Activated CD4-positive, alpha-beta T cell treated with anti-CD3 and anti-CD28 coated beads, Interleukin-2, amount 50 U/mL, for 4 hours (primary cell): ENCODE measurements at places on chromosomes 6 and 20.

- DNase-seq: no peak
Observed at GRCh38 chr6:127031511-127031910, 87.0 kb upstream of the RSPO3 start.

DNA sequence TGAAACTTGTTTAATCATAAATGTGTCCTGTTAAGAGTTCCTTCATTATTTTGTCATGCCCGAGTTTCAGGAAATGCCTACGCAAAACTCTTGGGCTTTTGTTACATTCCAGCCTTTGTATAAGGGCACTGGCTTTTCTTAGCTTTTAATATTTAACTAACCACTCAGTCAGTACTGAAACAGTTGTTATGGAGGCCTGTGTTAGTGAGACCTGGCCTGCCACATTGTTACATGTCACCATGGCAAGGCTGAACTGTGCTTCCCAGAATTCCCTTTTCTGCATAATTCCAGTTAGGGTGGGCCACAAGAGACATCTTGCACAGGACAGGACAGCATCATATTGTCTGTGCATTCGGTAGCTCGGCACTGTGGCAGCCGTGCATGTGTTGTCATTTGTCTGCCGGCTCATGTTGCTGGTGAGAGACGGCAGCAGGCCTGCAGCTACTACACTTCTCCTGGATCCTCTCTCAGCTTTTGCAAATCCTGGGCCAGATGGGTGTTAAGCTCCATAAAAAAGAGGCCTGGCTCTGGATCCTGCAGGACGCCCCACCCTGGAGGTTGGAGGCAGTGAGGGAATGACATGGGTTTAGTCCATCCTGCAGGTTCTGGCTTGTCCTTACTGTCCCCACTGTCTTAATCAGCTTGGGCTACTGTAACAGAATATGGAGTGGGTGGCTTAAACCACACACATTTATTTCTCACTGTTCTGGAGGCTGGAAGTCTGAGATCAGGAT is 128.8 kb upstream of the DTNBP1 start:
- DNase-seq: no peak

DNA sequence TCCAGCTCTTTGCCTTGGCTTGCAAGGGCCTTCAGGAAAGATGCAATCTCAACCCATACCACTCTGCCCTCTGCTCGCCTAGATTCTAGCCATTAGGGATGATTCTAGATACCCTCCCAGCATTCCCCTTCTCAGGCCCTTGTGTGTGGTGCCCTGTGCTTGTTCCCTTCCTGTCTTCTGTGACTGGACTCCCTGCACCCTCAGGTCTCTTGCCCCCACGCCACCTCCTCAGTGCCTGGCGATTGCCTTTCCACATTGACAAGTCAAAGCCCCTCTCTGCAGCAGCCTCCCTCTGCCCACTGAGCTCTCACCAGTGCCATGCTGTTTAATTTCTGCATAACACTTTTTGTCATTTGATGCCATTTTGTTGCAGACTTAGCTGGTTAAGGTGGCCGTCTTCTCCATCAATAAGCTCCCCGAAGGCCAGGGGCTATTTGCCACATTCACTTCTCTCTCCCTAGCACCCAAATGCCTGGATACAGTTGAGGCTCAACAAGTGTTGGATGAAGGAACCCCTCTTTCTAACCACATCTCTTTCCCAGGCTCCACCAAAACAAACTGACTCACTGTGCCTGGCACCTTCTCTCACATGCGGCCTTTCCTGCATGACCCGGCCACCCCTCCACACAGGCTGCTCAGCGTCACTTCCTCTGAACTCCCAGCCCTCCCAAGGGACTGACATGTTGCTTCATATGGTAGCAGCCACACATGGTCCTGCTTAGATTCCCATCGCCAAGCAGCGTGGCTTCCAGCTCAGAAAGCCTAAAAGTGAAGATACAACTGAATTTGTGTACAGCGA is 4.6 kb upstream of the TXNDC5 start:
- no peak for DNase-seq

- DNase-seq: no peak
Observed at GRCh38 chr6:61614119-61614518, 671.9 kb downstream of the KHDRBS2 start.

DNA sequence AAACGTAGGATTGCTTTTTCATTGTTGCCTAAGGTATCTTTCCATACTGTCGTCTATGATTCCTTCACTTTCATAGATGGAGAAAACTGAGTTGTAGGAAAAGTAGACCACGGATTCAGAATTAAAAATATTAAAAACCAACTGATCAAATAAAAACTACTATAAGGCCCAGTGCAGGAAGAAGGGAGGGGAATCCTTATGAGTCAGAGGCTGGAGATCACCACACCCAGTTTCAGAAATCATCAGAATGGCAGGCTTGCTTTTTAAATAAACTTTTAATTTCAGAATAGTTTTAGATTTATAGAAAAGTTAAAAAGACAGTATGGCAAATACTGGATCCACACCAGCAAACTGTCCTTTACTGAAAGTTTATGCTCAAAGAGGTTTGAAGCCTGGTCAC is 32.0 kb upstream of the POPDC3 start:
- DNase-seq: no peak

DNA sequence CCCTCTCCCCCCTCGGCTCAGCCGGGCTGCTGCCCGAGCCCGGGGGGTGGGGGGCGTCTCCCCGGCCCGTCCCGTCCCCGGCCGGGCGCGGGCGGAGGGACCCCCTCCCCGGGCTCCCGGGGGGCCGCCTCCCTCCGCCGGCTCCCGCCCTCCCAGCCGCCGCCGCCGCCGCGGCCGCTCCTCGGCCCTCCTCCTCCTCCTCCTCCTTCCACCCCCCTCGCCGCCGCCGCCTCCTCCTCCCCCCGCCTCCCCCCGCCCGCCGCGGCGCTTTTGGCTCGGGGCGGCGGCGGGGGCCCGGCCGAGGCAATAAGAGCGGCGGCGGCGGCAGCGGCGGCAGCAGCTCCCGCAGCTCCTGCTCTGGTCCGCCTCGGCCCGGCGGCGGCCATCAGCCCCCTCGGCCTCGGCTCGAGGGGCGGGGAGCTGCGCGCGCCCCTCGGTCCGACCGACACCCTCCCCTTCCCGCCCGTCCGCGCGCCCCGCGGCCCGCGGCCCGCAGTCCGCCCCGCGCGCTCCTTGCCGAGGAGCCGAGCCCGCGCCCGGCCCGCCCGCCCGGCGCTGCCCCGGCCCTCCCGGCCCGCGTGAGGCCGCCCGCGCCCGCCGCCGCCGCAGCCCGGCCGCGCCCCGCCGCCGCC is 38.7 kb downstream of the GNAS start:
- DNase-seq: peak; percentile 76

- DNase-seq: no peak
Observed at GRCh38 chr6:28433119-28433518, 10.2 kb downstream of the ZSCAN23 start.

- DNase-seq: no peak
Observed at GRCh38 chr6:5208057-5208456, 52.7 kb downstream of the LYRM4 start.

DNA sequence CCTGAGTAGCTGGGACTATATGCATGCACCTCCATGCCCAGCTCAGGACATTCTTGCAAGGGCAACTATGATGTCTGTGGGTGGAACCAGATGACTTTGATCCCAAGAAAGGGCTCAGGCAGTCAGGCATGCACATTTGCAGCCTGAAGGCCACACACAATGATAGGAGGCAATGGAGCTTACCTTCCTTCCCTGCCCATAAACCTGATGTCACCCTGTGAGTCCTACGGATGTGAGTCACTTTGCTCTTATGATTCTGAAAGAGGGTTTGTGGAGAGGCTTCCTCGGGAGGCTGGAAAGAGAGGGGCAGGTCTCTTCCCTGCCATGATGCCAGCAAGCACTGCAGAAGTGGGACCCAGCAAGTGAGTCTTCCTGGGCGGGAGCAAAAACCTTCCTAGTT is 202.4 kb downstream of the LY86 start:
- no peak for DNase-seq

DNA sequence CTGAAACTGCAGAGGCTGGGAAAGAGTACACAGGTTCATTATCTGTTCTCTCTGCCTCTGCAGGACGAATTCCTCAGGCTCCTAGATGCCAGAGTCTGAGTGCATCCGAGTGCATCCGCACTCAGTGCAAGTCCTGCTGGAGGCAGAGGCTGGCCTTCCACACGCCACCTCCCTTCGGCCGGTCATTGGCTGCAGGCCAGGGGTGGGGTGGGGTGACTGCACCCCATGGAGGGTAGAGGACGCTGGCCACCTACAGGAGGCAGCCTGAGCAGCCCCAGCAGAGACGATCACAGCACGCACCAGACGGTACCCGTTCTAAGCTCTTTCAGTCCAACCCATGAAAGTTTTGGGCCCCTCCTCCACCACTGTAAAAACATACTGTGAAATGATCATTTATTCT is 11.7 kb downstream of the SFT2D1 start:
- no peak for DNase-seq

DNA sequence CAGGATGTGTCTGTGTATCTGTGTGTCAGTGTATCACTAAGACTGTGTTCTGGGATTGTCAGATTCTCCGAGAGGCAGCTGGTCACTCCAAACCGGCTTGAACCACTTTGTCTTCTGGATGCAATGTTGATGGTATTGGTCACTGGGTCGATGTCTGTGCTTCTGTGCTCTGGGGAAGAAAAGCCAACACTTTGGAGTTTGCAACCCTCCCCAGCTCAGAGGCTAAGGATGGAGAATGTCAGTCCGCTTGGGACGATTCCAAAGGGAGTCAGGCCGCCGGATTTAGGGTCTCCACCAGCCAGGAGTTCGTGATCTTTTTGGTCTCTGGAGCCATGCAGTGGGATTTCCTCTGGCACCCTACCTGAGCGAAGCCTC is 5.2 kb downstream of the MAFB start:
- no peak for DNase-seq

DNA sequence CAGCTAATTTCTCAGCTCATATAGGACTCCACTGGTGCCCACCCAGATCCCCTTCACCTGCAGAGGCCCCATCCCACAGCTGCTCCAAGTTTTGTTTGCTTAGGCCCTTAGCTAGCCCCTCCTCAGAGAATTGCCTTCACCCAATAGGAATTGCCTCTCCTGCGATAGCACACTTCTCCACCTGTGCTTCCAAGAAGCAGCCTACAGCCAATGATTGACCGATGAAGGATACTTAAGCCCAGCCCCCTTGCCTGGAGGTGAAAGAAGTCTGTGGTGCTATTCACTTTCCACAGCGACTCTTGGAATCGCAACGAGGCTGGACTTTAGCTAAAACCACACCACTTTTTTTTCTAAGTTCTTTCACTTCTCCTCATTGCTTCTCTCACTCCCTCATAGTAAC is 353.2 kb upstream of the BTBD3 start:
- no peak for DNase-seq

DNA sequence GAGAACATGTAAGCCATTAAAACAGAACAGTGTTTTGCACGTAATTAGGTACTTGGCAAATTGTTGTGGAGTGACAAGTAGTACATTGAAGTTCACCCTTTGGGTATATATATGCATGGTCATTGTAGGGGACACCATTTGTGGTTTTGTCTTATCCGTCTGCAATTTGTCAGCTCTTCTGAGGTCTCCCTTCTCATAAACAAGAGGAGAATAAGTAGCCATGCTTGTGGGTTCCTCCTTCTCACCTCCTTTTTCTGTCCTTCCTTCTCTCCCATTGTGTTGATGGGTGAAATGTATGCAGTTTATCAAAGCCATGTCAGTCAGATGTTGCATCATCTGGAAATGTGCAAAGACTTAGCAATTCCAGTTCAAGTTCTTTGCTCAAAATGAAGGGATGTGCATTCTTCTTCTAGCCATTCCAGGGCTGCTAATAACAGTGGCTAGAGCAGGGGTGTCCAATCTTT is 70.9 kb downstream of the QKI start:
- DNase-seq: no peak

DNA sequence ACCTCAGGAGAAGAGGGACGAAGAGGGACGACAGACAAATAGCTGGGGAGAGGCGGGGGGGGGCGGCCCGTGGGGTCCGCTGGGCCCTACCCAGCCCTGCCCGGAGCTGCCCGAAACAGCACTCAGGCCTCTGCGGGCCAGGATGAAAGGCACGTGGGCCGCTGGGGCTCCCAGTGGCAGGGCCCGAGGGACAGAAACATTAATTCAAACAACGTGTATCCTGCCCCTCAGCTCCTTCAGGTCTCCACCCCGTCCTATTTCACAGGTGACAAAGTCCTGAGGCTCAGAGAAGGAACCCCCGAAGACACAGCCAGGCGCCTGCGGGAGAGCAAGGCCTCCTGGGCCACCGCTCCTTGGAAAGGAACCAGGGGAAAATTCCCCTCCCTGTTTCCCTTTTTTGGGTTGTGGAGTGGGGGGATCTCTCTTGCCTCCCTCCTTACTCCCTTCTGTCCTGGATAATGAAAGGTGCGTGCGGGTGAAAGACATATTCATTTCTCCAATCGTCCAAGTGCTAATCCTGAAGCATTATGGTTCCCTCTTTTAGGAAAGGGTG is 93.3 kb downstream of the RNASET2 start:
- no peak for DNase-seq
